NCI-H526 treated with DMSO at 0.1 percent for 48 hours (cell line): ENCODE measurements at places on chromosomes 11 and 22.

DNA sequence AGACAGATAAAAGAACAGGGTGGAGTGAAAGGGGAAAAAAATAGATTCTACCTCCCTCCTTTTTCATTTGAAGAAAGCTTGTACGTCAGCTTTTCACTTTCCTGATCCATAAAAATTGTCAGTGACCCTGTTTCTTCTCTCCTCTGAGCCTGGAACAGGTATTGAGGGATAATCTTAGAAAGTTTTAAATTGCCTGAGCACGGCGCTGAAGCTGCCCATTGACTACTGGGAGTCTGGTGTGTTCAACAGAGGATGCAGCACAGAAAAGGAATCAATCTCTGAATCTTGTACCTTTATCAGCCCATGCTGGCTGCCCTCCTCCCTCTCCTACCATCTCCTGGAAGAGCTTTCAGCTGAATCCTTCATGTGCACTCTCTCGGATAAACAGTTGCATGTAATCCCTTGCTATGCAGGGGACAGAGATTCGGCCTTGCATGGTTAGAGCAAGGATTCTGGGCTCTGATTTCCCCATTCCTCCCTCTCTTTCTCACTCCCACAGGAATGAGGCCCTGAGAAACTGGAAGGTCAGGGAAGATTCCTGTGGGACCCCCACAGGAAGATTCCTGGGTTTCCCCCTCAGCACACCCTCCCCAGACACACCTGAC, 162.4 kb upstream of the SYN3 start:
- DNase-seq: no peak

DNA sequence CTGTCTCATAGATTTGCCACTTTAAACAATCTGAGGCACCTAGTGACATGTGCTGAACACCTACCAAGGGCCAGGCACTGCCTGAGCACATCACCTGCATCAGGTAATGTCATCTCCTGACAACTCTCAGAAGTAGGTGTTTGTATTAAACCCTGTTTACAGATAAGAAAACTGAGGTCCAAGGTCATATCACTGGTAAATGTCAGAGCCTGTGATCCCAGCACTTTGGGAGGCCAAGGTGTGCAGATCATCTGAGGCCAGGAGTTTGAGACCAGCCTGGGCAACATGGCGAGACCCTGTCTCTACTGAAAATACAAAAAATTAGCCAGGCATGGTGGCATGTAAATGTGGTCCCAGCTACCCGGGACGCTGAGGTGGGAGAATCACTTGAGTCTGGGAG, 39.1 kb upstream of the ACCSL start:
- DNase-seq: no peak

GRCh38 chr11:10456519-10456918, 1.5 kb downstream of the AMPD3 start:
- DNase-seq: peak; percentile 40

- DNase-seq: no peak
Measured at GRCh38 chr22:18091478-18091877, 13.7 kb downstream of the PEX26 start.

- no peak for DNase-seq
Measured at GRCh38 chr11:62882431-62882749, 1.7 kb downstream of the SLC3A2 start.

- DNase-seq: peak; percentile 88
Measured at GRCh38 chr11:129280027-129280811, 88.1 kb upstream of the ARHGAP32 start.

GRCh38 chr11:87889126-87889525, 286.1 kb downstream of the RAB38 start:
- no peak for DNase-seq

DNA sequence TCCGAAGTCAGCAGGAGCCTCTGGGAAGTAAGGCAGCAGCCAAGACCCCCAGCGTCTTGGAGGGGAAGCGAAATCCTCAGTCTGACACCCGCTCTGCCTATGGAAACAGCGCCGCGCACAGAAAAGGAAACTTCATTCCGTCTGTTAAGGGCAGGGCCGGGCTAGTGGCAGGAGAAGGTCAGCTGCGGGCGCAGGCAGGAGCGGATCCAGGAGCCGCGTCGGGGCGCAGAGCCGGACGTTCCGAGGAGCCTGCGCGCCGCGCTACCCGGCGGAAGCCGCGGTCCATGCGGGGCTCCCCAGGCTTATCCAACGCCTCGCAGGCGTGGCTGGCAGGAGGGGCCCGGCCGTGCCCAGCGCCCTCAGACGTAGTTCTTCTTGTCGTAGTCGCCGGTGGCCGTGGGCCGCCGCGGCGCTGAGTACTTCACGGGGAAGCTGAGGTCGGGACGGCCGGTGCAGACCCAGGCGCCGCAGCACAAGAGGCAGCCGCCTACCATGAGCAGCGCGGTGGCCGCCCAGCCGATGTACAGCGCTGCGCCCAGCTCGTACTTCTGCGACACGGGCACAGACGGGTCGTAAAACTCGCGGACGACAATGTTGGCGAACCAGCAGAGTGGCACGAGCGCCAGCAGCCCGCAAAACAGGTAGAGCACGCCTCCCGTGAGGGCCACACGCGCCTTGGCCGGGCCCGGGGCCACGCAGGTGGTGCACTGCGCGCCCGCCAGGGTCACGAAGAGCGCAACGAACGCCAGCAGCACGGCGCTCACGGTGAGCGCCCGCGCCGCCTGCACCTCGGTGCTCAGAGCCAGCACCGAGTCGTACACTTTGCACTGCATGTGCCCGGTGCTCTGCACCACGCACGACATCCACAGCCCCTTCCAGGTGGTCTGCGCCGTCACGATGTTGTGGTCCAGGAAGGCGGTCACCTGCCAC, 705 bp downstream of the CLDN5 start:
- no peak for DNase-seq
